Fibroblast of skin of abdomen (primary cell): ENCODE measurements at places on chromosomes 6 and 20.

- DNase-seq: no peak
Observed at GRCh38 chr6:2890976-2891767, 11.9 kb downstream of the SERPINB9 start.

DNA sequence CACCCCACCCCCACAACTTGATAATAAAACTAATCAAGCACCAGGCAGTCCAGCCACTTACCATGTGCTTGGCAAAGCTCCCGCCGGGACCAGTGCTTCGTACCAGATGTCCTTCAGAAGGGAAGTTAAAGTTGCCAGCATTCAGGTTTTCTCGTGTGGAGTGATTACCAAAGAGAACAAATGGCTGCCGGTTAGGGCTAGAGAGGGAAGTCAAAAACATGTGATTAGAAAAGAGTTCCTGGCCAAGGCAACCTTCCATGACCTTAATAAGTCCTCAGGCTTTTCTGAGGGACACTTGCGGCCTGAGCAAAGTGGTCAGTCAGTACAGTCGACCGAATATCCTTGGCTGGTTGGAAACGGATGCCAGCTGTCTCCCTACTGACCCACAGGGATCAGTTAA lies 67.0 kb downstream of the DNAAF9 start:
- DNase-seq: peak; percentile 13

DNA sequence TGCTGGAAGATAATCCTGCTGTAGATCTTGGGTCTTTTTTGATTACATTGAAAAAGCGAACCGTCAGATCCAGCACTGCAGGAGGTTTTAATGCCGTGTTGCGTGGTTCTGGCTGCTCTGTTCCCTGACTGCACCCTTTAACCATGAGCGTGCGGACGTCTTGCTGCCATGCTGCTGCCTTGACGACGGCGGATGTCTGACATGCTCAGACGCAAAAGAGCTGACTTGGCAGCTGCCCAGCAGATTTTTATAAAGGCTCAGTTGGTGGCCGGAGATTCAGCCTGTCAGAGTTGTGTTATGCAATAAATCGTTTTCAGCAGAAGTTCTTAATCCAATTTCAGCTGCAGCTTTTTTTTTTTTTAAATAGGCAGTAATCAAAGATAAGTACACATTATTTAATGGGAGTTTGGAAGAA lies 119.4 kb downstream of the JARID2 start:
- peak; percentile 93 for DNase-seq

DNA sequence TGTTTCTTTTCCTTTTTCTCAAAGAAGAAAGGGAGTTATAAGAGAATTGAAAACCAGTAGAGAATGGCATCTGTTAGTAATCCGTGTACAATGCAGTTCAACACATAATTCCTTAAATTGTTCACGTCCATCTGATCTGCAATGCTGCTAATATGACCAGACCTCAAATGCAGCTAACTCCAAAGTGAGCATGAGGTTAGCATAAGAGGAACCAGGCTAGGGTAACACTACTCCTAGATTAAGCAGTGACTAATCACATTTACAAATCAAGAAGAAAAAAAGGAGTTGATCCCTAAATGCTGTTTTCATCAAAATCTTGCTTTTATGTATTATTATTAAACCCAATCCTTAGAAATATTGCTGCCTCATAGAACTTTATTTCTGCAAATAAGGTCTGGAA lies 432.7 kb upstream of the ARID1B start:
- no peak for DNase-seq

- peak; percentile 56 for DNase-seq
Observed at GRCh38 chr6:75855052-75855451, 106.0 kb downstream of the MYO6 start.

DNA sequence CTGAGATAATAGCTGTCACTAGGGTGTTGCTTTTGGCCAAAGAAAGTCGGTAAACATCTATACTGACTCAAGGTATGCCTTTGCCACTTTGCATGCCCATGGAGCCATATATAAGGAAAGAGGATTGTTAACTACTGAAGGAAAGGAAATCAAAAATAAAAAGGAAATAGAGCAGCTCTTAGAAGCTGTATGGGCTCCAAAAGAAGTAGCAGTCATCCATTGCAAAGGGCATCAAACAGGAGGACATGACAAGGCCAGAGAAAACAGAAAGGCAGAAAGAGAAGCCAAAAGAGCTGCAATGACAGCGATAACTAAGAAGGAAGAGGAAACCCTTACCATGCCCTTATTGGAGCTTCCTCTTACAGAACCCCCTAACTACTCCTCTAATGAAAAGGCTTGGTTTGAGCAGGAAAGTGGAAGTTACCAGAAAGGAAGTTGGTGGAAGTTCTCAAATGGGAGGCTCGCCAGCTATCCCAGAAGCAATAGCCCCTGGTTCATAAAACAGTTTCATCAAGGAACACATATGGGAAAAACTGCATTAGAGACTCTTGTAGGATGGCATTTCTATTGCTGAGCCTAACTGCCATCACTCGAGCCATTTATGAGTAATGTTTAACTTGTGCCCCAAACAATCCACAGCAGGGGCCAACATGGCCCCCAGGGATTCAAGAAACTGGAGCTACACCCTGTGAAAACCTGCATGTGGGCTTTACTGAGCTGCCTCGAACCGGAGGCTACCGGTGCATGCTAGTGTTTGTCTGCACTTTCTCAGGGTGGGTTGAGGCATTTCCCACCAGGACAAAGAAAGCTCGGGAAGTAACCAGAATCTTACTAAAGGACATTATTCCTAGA lies 7.0 kb downstream of the IL22RA2 start:
- no peak for DNase-seq

GRCh38 chr20:45095805-45096238 lies 5.1 kb downstream of the KCNS1 start:
- DNase-seq: peak; percentile 52

GRCh38 chr6:51118792-51119191 lies 300.1 kb downstream of the TFAP2B start:
- DNase-seq: no peak

GRCh38 chr6:34102696-34103095 lies 43.2 kb downstream of the GRM4 start:
- DNase-seq: no peak

GRCh38 chr6:119620846-119621555 lies 271.4 kb upstream of the MAN1A1 start:
- DNase-seq: peak; percentile 98

DNA sequence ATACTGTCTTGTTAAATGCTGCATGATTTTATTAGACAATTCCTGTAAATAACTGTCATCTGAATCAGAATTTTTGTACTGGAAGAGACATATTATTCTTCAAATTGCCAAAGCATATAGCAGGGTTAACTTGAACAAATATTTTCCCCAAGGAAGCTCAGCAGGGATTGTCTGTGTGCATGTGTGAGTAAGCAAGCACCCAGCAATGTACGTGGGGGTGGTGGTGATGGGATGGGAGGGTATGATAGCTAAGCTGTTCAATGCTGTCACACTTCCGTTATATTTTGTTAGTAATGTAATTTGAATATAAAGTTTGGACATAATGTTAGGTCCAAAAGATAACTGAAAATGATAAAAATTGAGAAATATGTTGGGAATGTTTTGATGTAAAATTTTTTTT lies 118.1 kb downstream of the MYB start:
- peak; percentile 60 for DNase-seq

DNA sequence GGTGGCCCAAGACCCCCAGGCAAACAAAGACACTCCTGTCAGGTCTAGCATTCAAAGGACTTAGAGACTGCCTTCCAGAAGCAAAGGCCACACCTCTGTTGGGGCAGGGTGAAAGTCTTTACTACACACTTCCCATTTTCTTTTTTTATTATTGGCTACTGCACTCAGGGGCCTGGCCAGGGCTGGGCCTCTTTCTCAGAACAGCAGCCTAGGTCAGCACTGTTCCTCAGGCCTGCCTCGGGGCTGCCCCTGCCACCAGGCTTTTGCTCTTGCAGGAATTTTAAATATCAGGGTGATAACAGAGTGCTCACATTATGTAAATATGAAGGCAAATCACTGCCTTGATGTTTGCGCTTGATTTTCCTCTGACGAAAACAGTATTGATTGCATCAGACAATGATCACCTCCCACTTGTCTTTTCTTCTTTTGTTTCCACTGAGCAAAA lies 18.5 kb downstream of the GSTA4 start:
- no peak for DNase-seq

DNA sequence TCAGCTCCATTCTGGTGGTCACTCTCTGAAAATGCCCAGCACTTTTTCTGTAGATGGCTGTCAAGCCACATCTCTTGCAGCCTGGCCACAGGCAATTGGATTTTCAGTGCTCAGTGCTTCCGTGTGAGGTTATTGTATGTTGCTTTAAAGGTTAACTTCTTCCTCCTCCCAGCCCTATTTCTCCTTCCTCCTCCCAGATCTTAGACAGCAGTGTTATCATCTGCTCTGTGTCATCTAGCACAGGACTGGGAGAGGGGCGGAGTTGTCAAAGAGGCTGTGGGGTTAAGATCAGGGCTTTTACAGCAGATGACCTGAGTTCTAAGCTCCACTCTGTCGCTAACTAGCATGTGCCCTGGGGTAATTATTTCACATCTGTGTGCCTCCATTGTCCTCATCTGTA lies 129.0 kb downstream of the PHACTR3 start:
- DNase-seq: no peak

GRCh38 chr20:44543358-44543757 lies 21.5 kb upstream of the SERINC3 start:
- DNase-seq: no peak

DNA sequence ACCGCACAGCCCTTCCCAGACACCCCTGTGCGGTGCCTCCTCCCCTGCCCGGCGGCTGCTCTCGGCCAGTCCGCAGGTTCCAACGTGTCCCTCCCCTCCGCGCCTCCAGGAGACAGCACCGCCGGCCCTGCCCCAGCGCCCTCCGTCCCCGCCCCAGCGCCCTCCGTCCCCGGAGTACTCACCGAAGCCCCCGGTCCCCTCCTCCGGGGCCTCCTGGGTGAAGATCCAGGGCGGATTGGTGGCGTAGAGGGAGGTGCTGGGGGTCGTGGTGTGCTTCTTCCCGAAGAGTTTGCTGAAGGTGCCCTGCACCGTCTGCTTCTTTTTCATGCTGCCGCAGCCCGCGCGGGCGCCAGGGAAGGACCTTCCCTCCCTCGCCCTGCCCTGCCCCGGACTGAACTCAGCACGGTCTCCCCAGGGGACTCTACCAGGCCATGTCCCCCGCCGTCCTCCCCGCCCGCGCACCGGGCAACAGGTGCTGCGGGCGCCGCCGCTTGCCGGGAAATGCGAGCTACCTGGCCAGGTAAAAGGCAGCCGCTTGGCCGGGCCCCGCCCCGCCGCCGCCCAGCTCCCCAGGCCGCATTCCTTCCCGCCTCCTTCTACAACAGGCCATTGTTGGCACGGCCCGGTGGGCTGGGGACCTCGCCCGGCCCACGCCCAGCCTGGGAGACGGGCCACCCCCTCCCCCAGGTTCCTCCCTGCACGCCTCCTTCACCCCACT lies at the start of gene C6orf132:
Gene C6orf132, minus strand, starts transcription at position 503 of the 718 bp plus-strand sequence. Its CDS starts 176 bp downstream, at position 327.
- DNase-seq: peak; percentile 46

GRCh38 chr6:31107052-31107451 lies 5.3 kb downstream of the C6orf15 start:
- DNase-seq: no peak

DNA sequence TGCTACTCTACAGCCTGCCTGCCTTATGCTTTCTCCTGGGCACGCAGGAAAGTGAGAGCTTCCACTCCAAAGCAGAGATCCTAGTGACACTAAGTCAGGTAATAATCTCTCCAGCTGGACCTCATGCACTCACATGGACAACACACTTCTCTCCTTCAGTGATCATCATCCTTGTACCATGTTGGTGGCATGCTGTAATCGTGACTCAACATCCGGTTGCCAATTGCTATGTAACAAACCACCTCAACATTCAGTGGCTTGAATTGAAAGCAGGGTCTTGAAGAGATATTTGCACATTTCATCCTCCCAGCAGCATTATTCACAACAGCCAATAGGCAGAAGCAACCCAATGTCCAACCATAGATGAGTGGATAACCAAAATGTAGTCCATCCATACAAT lies 40.3 kb upstream of the PPP1R3G start:
- DNase-seq: peak; percentile 28

GRCh38 chr20:24494460-24494920 lies 25.1 kb downstream of the SYNDIG1 start:
- DNase-seq: no peak
